Esophagus squamous epithelium (tissue), 5 donors: ENCODE measurements at places on chromosomes 2 and 18.

GRCh38 chr2:38797250-38797676 lies 19.3 kb downstream of the GEMIN6 start:
- no peak for DNase-seq

- no peak for DNase-seq
Observed at GRCh38 chr2:40043191-40043590, 264.1 kb upstream of the THUMPD2 start.

GRCh38 chr2:230410263-230410662 lies 5.7 kb upstream of the SP100 start:
- DNase-seq: no peak

DNA sequence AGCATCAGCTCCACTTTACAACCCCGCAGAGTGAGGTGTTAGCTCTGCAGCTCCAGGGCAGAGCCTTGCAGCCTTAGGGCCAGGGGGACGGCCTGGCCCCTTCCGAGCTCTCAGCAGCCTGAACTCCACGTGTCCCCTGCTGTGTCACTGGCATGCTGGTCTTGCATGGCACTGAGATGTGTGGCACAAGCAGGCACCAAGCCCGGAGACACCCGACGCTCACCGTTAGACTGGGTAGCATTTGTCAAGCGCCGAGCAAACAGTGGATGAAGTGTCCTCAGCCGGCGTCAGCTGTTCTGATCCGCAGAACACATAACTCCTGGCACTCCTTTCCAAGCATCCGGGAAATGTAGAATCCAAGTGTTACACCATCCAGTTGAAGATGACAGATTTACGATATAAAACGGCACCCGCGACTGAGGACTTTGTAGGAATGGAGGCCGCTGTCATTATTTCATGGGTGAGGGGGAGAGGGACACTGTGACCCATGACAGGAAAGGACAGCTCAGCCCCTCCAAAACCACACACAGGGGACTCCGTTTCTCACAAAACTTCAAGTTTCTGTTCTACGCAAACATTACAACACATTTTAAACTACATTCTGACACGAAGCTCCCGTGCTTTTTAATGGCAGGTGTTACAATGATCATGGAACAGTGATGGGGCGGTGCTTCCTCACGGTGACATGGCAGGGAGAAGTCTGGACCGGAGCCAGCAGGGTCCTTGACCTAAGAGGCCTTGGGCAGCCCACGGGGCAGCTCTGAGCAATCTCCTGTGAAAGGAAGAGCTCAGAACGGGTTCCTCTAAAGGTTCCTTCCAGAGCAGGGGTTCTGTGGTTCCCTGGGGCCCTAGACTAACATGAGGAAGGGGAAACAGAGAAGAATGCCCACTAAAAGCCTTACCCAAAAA lies 89.4 kb downstream of the HDAC4 start:
- DNase-seq: no peak

DNA sequence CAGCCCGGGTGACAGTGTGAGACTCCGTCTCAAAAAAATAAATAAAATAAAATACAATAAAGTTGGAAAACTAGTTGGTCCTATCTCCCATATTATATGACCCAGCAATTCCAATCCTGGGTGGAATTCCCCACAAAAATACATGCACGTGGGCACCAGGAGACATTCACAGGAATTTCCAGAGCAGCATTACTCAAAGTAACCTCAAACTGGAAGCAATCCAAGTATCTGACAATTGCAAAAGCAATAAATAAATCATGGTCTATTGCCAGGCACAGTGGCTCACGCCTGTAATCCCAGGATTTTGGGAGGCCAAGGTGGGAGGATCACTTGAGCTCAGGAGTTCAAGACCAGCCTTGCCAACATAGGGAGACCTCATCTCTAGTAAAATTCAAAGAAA lies 101.2 kb upstream of the MAP4K4 start:
- no peak for DNase-seq
